Vein endothelial cell (primary cell): ENCODE measurements at places on chromosomes 13 and 19. TPM values are rescaled to one million over a fixed set of nuclear protein-coding genes. Genes with fewer than 3 reads are reported as not detected.

HSPH1 gene
- total RNA-seq, result 37.2 and 52.2 TPM in 2 replicates

PGLYRP1 gene
- not detected in 2 replicates for total RNA-seq

PPP2R1A gene
- 237 and 244 TPM in 2 replicates for total RNA-seq

RNF17 gene
- total RNA-seq, result not detected in 2 replicates

PSG3 gene
- not detected in 2 replicates for total RNA-seq

CTXN1 gene
- 10.1 and 23.5 TPM in 2 replicates for total RNA-seq

KANK3 gene
- 31.8 and 76.4 TPM in 2 replicates for total RNA-seq

ZNF99 gene
- not detected in 2 replicates for total RNA-seq

CERS1 gene
- 2.3 and 3.9 TPM in 2 replicates for total RNA-seq

SHKBP1 gene
- total RNA-seq, result 20.2 and 29.7 TPM in 2 replicates

RFXAP gene
- 2.3 TPM in 2 replicates for total RNA-seq

RFPL4AL1 gene
- total RNA-seq, result 0.33 TPM in 1 of 2 replicates, not detected in the other

PALM3 gene
- not detected in 2 replicates for total RNA-seq

ZNF585A gene
- total RNA-seq, result 5.2 and 6.9 TPM in 2 replicates
